Mammary microvascular endothelial cell (primary cell): ENCODE measurements at places on chromosomes 4 and X. TPM values are rescaled to one million over a fixed set of nuclear protein-coding genes. Genes with fewer than 3 reads are reported as not detected.

NWD2 gene
- not detected in 2 replicates for total RNA-seq

PPP4R3C gene
- not detected in 2 replicates for total RNA-seq

ATRX gene
- 35.1 and 44.4 TPM in 2 replicates for total RNA-seq

SASH3 gene
- total RNA-seq = not detected in 2 replicates

STPG2 gene
- 0.84 TPM in 1 of 2 replicates, not detected in the other for total RNA-seq

CENPVL2 gene
- total RNA-seq = not detected in 2 replicates

ALB gene
- total RNA-seq = not detected in 2 replicates

SORCS2 gene
- under 0.01 TPM in 1 of 2 replicates, not detected in the other for total RNA-seq

DMD gene
- 0.98 and 1.3 TPM in 2 replicates for total RNA-seq

TMEM154 gene
- 13.3 and 14.3 TPM in 2 replicates for total RNA-seq

ATP7A gene
- total RNA-seq = 3.1 and 3.6 TPM in 2 replicates

CXCL3 gene
- total RNA-seq = 0.93 and 4.1 TPM in 2 replicates

BBS12 gene
- total RNA-seq = 0.94 and 1.9 TPM in 2 replicates

CCDC149 gene
- total RNA-seq = 3.9 and 6.0 TPM in 2 replicates

RHOXF2 gene
- not detected in 2 replicates for total RNA-seq

TFDP3 gene
- not detected in 2 replicates for total RNA-seq

SSX1 gene
- not detected in 2 replicates for total RNA-seq

SH3BGRL gene
- 65.8 and 77.7 TPM in 2 replicates for total RNA-seq

ERCC6L gene
- total RNA-seq = 6.7 and 7.9 TPM in 2 replicates

TEX13D gene
- total RNA-seq = not detected in 2 replicates

TBC1D8B gene
- 3.1 TPM in 2 replicates for total RNA-seq

SMIM31 gene
- total RNA-seq = not detected in 2 replicates

F8A2 gene
- total RNA-seq = not detected in 2 replicates

ANXA5 gene
- 735 and 779 TPM in 2 replicates for total RNA-seq
